ENCODE measurements at places on chromosomes 13 and 19.
A peak's percentile ranks its signal among the peaks of the same experiment; 100 is the strongest.

DNA sequence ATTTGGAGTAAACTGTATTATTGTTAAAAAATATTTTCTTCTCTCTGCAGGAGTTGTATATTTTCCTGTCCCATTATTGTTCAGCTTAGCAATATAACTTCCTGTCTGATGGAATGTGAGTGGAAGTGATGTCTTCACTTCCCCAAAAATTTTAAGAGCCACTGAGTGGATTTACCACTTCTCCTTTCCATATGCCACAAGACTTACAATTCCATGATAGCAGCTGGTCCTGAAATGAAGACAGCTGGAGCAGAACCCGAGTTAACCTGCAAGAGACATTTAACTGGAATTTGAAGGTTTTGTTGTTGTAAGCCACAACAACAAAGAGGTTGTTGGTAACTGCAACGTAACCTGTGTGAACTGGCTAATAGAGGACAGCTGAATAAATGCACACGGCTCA lies 23.4 kb upstream of the TBC1D4 start:
- DNase-seq = no peak

DNA sequence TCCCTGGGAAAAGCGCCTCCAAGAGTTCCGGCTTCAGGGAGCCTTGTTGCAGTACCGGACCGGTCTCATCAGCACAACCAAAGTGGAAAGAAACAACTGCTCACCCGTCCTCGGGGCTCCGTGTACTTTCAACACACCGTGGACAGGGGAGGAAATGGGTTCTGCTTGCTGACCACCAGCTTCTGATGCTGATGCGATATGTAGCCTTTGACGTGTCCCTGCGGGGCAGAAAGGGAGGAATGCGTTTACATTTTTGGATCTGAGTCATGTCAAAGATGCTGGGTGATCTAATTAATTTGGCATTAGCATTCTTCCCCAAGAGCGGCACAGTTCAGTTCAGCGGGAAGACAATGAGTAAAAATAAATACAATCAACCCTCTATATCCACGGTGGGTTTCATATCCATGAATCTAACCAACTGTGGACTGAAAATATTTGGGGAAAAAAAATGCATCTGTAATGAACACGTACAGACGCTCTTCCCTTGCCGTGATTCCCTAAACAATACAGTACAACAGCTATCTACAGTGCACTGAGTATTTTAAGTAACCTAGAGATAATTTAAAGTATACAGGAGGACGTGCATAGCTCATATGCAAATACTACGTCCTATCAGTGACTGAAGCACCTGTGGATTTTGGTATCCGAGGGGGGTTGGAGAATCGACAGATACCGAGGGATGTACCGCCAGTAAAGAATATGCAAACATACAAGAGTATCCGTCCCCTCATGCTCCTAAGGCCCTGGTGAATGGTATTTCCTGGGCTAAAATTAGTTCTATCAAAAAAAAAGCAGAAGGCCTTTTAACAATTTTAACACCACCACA lies 19.8 kb downstream of the PROZ start:
- DNase-seq = no peak

DNA sequence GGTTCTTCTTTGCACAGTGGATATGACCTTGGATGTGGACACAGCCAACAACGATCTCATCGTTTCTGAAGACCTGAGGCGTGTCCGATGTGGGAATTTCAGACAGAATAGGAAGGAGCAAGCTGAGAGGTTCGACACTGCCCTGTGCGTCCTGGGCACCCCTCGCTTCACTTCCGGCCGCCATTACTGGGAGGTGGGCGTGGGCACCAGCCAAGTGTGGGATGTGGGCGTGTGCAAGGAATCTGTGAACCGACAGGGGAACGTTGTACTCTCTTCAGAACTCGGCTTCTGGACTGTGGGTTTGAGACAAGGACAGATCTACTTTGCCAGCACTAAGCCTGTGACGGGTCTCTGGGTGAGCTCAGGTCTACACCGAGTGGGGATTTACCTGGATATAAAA lies 9.4 kb downstream of the RFPL4AL1 start:
- no peak for DNase-seq

DNA sequence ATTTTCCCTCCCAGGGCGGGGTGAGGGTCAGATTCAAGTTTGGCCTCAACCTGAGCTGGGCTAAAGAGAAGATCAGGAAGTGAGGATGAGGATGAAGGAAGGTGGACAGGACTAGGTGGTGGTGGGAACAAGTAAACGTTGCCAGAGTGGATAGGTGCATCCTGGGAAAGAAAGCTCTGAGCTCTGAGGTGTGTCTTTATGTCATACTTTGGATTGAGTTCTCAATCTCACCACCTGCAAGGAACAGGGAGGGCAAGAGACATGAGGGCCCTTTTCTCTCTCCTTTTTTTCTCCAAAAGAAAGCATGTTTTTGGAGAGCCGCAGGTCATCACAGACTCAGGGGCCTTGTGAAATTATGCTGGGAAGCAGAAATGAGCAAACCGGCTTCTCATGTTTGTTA lies 38.2 kb upstream of the IGFL1 start:
- DNase-seq = no peak

- DNase-seq = peak; percentile 61
These were observed 24.6 kb downstream of the CYP4F22 start for GRCh38 chr19:15532779-15533521.

Measured in activated naive CD4-positive, alpha-beta T cell treated with anti-CD3 and anti-CD28 coated beads for 36 hours (primary cell).